ENCODE measurements at places on chromosomes 3 and 15.

- DNase-seq, result no peak
These were observed 231.4 kb downstream of the TIGIT start for GRCh38 chr3:114525278-114525677.

DNA sequence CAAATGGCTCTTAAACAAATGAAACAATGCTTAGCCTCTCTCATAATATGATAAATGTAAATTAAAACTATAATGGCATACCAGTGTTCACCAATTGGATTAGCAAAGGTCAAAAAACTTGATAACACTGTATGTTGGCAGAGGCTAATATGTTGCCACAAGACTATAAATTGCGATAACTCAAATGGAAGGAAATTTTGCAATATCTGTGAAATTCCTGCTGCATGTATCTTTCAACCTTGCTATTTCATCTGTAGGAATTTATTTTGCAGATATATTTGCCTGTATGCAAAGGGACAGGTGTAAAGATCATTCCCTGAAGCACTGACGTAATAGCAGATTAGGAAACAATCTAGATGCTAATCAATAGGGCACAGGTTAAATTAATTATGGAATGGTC lies 191.4 kb upstream of the EIF1B start:
- DNase-seq, result no peak

- DNase-seq, result peak; percentile 48
These were observed 7.2 kb upstream of the IVD start for GRCh38 chr15:40398413-40398873.

DNA sequence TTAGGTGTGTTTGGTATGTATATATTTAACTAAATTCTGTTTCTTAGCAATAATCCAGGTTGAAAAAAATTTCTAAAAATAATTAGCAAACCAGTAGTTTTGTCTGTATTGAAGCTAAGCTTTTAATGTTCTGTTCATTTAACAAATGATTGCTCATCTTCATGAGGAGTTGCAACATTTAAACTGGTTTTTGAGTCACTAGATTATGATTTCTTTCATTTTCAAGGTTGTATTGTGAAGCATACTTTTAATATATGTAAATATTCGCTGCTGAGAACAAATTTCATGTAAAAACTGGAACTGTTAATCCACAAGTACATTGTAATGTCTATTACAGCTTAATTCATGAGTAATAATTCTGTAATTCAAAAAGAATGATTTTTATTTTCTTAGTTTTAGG lies 192.7 kb downstream of the MBNL1 start:
- DNase-seq, result no peak

GRCh38 chr3:6250167-6250566 lies 610.7 kb upstream of the GRM7 start:
- peak; percentile 42 for DNase-seq

GRCh38 chr3:48938156-48938555 lies 19.5 kb downstream of the ARIH2 start:
- DNase-seq, result no peak

All from GM10248 (cell line).